ENCODE measurements at places on chromosomes 1 and 21.

- no peak for DNase-seq
Observed at GRCh38 chr1:208717525-208717924, 473.3 kb upstream of the PLXNA2 start.

DNA sequence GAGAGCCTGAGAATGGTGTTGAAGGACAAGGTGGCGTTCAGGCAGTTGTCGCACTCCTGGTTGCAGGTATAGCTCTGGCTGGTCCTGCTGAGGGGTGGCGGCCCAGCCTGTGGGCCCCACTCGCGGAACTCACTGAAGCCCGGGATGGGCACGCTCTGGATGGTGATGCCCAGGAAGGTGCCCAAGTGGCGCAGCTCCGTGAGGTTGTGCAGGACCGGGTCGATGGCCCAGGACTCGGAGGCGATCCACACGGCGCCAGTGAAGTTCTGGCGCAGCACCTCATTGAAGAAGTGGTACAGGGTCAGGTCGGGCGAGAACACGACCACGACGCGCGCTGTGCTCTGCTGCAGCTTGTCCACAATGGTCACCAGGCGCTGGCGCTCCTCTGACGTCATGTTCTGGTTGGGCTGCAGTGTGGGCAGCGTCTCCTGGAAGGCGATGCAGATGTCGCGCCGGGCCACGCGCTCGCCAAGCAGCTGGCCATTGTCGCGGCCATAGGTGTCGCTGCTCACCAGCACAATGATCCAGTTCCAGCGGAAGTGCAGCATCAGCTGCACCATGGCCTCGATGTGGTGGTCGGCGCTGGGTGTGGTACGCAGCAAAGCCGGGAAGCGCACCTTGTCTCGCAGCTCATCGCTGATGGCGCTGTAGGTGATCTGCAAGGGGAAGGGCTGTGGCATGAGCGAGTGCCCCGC, 5.0 kb downstream of the TAS1R2 start:
- no peak for DNase-seq

- no peak for DNase-seq
Observed at GRCh38 chr1:203551550-203551949, 57.6 kb downstream of the OPTC start.

GRCh38 chr1:40592107-40592803, 60.8 kb downstream of the ZNF684 start:
- DNase-seq: no peak

- DNase-seq: no peak
Observed at GRCh38 chr1:21799730-21800129, 12.3 kb upstream of the LDLRAD2 start.

DNA sequence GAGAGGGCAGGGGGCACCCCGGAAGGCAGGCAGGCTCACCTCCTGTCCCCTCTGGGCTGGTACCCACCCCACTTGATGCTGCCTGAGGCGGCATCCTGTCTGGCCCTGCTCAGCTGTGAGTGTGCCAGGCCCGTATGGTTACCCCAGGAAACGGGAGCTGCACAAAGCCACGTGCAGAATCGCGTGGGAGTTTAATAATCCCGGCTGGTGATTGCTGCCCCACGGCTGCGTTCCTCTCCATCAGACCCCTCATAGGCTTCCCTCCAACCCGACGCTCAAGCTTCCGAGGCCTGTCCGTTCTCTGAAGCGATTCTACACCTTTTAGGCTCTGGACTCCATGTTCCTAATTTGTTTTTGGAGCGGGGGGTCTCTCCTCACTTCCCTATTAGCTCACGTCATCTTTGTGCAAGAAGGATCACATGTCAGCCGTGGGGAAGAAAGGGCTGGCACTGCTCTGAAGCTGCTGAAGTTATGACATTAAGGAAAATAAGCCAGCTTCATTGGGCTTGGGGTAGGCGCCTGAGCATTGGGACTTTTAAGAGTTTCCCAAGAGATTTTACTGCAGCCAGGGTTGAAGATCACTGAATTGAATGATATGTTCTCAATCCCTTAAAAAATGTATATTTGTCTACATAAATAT, 1.1 kb upstream of the B3GALT5 start:
- no peak for DNase-seq

DNA sequence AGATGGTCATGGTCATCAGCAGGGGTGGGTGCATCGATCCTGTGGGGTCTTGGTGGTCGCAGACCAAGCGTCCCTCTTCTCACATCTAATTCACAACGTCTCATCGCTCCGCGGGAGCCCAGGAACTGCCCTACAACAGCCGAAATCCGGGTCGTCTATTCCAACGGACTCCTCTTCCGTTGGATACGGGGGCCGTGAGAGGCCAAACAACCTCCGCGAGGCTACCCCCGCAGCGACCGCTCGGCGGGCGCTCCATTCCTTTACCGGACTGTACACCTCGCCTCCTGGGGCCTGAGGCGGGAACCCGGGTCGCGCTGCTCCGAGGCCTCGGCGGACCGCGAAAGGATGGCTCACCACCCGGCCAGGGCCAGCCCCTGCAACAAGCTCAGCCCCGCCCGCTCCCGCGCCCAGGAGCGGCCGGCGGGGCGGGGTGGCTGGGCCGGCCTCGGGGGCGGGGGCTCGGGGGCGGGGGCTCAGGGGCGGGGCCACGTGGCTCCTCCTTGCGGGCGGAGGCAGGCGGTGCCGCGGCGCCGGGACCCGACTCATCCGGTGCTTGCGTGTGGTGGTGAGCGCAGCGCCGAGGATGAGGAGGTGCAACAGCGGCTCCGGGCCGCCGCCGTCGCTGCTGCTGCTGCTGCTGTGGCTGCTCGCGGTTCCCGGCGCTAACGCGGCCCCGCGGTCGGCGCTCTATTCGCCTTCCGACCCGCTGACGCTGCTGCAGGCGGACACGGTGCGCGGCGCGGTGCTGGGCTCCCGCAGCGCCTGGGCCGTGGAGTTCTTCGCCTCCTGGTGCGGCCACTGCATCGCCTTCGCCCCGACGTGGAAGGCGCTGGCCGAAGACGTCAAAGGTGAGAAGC, at the start of gene QSOX1:
Gene QSOX1 (plus strand): TSS at position 545 of the 857 bp plus-strand sequence. CDS start 39 bp downstream, at position 584.
- DNase-seq: peak; percentile 56

- no peak for DNase-seq
Observed at GRCh38 chr21:46537026-46537425, 67.9 kb downstream of the S100B start.

- no peak for DNase-seq
Observed at GRCh38 chr1:216553040-216553439, 129.8 kb upstream of the USH2A start.

Data from stimulated activated CD8-positive, alpha-beta memory T cell treated with anti-CD3 and anti-CD28 coated beads, Interleukin-4, amount 100 ng/mL, for 4 hours (primary cell).